Stimulated activated CD4-positive, alpha-beta T cell treated with anti-CD3 and anti-CD28 coated beads, TNF-alpha, amount 100 ng/mL, for 4 hours (primary cell): ENCODE measurements at places on chromosomes 1 and 21.

GRCh38 chr1:25895365-25895990 lies 10.7 kb downstream of the STMN1 start:
- peak; percentile 84 for DNase-seq

GRCh38 chr1:185696422-185697150 lies 37.6 kb upstream of the HMCN1 start:
- DNase-seq, result no peak

DNA sequence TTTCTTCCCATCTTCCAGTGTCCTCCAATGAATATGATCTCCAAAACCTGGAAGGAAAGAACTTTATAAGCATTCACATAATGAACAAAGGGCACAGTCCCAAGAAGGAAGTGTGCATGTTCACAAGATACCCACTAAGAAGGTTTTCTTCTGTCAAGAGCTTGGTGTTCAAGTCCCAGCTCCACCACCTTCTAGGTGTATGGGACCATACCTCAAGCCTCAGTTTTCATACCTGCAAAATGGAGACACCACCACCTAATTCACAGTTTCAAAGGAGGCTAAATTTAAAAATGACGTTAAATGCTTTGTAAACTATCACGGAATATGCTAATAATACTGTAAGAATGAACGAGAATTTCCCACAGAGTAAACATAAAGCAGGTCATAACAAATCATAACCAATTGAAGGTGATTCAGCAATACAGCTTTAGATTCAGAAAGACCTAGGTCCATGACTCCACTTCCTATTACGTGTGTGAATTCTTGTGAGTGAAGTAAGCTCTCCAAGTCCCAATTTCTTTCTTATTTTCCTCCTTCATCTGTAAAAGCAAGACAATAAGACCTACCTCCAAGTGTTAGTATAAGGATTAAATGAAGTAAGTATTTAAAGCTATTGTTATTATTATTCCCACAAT lies 8.1 kb upstream of the KTI12 start:
- DNase-seq, result no peak

GRCh38 chr1:178921499-178921898 lies 50.6 kb upstream of the ANGPTL1 start:
- DNase-seq, result no peak

DNA sequence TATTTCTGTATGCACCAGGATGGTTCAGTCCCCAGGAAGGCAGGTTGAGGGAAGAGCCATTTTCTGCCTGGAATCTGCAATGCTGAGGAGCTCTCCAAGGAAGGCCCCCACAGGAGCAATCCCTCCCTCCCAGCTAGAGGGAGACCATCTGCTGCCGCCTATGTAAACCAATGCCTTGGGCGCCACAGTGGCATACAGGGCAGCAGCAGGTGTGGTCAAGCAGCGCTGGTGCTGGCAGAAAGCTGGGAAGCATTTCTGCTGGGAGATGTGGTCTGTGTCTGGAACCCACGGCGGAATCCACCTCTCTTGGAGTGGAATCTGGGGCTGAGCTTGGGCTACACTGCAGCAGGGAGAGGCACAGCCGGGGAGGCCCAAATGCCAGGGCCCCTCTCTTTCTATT lies 283.3 kb downstream of the RRAGC start:
- no peak for DNase-seq

GRCh38 chr1:246497331-246497915 lies 9.7 kb downstream of the SMYD3 start:
- no peak for DNase-seq

DNA sequence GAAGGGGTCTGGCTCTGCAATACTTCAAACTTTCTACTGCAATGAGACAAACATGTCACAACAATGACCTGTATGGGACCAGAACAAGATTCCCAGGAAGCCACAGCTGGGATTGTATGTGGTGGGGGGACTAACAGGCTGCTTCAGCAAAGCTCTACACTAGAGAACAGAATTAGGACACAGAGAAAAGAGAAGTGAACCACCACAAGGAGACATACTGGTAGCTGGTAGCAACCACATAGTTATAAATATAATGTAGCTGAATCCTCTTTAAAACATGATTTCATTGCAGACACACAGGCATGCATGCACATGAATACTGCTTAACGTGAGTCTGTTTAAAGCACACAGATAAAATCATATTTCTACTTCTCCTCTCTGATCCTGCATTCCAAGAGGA lies 3.5 kb upstream of the ILDR2 start:
- no peak for DNase-seq

DNA sequence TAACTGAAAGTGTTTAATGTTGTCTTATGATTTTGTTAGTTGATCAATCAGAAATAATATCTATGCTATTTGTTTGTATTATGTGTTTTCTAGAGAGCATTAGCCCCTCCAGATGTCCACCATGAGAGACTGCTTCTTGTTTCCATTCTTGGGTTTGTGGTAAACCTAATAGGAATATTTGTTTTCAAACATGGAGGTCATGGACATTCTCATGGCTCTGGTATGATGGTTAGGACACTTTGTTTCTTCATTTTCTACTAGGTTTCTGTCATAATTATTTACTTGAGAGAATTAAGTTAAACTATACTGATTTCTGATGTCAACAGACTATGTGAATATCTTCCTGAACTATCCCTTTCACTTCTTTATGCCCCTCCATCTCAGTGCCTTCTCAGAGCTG lies 16.1 kb downstream of the SLC30A7 start:
- DNase-seq, result no peak

DNA sequence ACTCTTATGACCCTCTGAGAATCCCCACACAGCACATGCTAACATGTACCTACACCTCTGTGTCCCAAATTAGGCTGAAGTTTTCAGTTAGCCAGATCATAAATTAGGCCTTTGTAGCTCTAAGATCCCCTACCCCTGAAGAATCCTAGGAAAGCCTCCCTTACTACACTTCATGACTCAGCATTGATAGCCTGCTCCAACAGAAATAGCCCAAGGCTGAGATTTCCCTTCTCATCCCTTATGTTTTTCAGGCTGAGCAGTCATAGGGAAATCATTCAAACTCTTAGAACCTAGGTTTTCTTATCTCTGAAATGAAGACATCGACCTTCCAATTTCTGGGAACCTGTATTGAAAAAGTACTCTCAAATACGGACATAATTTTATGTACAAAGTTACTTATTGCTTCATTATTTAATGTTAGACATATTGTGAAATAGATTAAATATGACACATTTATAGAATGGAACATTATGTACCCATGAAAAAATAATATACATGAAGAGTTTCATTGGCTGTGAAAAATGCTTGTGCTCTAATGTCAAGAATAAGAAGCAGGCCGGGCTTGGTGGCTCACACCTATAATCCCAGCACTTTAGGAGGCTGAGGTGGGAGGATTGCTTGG lies 122.4 kb upstream of the UBE2U start:
- DNase-seq, result no peak

GRCh38 chr1:235079443-235080296 lies 49.0 kb downstream of the TOMM20 start:
- no peak for DNase-seq

DNA sequence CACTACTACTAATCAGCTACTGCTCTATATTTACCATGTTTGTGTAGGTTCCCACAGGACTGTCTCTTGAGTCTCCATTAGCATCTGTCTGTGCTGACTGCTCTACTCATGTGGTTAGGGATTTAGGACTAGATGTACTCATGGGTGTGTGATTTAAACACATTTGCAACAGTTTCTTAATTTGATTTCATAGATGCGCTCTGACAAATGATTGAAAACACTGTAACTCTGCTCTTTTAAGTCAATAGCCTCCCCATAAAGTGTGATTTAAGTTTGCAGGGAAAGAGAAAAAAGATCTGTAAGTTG lies 809.3 kb downstream of the NCAM2 start:
- no peak for DNase-seq

DNA sequence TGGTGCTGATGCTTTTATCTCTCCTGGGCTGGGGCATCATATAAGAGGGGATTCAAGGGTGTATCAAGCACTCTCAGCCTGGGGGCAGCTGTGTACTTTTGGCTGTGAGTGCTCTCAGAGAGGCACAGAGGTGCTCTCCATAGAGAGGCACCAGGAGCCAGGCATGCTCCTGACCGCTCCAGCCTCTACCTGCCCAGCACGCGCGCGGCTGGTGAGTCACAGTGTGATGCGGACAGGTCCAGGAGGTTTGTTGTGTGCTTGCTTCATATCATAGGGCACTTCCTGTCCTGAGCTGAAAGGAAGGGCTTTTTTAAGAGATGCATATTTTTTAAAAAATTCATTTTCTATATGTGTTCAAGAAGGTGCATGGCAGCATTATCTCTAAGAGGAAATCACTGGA lies 93.6 kb upstream of the BCAR3 start:
- no peak for DNase-seq

- DNase-seq, result no peak
Observed at GRCh38 chr1:235246022-235246948, 81.7 kb downstream of the ARID4B start.

- no peak for DNase-seq
Observed at GRCh38 chr1:115946116-115946515, 30.2 kb upstream of the SLC22A15 start.

DNA sequence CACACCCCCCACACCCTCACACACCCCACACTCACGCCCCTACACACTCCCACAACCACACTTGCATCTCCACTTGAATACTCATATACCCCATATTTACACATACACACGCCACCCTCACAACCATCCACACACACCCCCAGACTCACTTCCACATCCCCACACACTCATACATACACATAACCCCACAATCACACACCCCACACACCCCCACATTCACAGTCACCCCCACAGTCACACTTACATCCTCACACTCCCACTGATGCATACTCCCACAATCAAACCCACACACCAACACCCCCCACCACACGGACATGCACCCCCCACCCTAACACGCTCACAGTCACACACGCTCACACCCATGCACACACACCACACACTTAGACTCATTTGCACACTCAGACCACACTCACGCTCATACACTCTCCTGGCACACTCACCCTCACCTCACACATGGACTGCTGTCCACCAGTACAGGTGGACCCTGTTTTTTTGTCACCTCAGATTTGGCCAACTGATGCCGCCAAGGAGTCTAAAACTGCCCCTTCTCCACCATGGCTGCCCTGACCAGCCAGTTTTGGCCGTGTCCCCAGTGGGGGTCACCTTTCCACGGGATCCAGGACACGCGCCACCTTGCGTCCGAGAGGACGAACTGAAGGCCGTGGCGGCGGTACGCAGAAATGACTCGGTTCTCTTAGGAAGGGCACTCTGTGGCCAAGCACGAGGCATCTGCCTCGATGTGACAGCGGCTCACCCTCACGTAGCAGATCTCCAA lies 45.3 kb upstream of the EDN2 start:
- no peak for DNase-seq

DNA sequence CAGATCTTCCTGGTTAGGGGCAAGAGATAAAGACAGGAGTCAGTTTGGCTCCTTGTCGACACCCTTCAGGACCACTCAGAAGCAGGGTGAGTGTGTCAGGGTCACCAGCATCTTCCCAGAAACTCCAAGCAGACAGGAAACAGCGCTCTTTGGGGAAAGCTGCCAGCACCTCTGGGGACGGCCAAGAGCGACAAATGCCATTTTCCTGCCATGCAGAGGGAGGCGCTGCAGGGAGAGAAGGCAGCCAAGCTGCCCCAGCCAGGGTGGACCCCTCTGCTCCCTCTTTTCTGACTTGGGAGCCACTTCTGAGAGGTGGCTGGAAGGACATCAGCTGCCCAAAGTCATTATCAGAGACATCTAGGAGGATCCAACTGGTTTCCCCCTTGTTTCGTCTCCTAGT lies 29.0 kb downstream of the SIM2 start:
- DNase-seq, result no peak

DNA sequence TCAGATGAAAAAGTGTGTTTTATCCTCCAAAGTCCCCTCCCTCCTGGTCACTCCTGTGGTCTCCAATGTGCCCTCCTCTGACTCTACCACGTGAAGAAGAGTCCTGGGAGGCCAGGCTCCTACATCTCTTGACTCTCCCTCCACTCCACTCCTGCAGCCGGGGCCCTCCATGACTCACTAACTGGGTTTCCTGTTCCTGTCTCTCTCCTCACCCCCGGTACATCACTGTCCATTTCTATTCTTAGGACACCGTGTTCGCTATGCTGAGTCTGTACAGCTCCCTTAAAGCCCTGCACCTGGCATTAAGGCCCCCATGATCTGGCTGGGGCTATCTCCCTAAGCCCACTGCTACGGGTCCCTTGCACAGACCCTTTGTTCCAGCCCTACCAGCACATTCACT lies 93.4 kb downstream of the BCAR3 start:
- no peak for DNase-seq

DNA sequence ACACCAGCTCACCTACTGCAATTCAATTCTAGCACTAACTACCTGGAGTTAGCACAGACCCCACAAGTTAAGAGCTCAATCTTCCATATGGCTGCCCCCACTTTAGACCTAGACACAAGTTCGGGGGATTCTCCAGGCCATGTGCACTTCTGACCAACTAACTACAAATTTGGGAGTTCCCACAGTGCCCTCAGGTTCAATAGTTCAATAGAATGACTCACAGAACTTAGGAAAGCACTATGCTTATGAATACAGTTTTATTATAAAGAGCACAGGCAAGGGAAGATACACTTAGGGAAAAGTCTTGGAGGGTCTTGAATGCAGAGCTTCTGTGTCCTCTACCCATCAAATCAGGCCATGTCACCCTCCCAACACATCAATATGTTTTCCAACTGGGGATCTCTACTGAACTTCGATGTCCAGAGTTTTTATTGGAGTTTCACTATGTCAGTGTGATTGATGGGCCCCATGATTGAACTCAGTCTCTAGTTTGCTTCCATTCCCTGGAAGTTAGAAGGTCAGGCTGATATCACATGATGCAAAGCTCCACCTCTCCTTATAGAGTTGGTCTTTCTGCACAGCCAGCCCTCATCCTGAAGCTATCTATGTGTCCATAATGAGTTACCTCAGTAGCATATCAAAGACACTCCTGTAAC lies 46.1 kb downstream of the RAVER2 start:
- DNase-seq, result no peak

DNA sequence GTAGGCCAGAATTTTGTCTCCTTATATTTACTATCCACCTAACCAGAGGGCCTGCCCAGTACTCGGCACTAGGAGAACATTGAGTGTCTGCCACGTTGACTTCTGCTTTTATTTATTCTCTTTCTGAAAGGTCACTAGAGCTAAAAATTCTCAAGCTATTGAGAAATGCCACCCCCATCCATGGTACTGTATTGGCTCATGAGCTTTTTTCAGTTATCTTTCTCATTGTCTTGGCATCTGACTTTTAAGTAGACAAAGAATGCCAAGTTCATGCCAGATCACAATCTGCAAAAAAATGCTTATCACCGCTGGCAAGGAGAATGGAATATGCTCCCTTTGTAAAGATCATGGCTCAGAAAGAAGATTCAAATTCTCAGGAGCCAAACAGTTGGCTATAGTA lies 49.8 kb upstream of the MROH9 start:
- DNase-seq, result no peak

DNA sequence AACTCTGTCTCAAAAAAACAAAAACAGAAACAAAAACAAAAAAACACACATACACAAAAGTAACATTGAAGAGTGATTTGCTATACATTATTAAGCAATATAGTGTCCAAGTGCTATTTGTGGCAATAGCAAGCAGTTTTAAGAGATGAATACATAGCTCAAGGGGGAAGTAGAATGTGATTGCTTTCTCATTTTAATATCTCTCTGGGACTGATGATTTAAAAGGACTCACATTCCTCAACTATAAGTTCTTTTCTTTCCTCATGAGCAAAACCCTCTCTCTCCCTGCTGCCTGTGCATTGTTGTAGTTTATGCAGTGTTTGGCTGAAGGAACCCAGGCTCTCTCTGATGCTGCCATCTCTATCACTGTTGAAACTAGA lies 47.0 kb upstream of the CSF1 start:
- no peak for DNase-seq
